ENCODE measurements at places on chromosomes 1 and 21. TPM values are rescaled to one million over a fixed set of nuclear protein-coding genes. Genes with fewer than 3 reads are reported as not detected.

B4GALT2 gene
- total RNA-seq: 5.5 TPM

GRCh38 chr21:28832013-28832714, 160.5 kb downstream of the LTN1 start:
- no peaks in the 10 kb centered on the region for H3K27me3 ChIP-seq
- peaks cover 34% of the 10 kb centered on the region for H3K4me1 ChIP-seq
- peak overlapping the region; percentile 57 for H3K27ac ChIP-seq
- no peak overlapping the region for H3K4me3 ChIP-seq

- peaks cover 27% of the 10 kb centered on the region for H3K4me1 ChIP-seq
- H3K4me3 ChIP-seq: no peak overlapping the region
- DNase-seq: no peak
- H3K36me3 ChIP-seq: no peaks in the 10 kb centered on the region
Observed at GRCh38 chr1:53368314-53369033, 40.6 kb upstream of the LRP8 start.

- peak overlapping the region; percentile 89 for H3K27ac ChIP-seq
- peak overlapping the region; percentile 23 for H3K4me3 ChIP-seq
- peaks cover 5% of the 10 kb centered on the region for H3K36me3 ChIP-seq
- no peaks in the 10 kb centered on the region for H3K27me3 ChIP-seq
Observed at GRCh38 chr21:36297938-36298572, 21.9 kb upstream of the MORC3 start.

- DNase-seq: no peak
- no peak overlapping the region for H3K27ac ChIP-seq
- H3K27me3 ChIP-seq: no peaks in the 10 kb centered on the region
- no peaks in the 10 kb centered on the region for H3K36me3 ChIP-seq
- H3K4me1 ChIP-seq: no peaks in the 10 kb centered on the region
Observed at GRCh38 chr1:183090391-183091006, 67.3 kb downstream of the LAMC1 start.

SYT6 gene
- not detected for total RNA-seq

LCE1D gene
- not detected for total RNA-seq

Measured in natural killer cell (primary cell).